ENCODE measurements at places on chromosomes 11 and 22. TPM values are rescaled to one million over a fixed set of nuclear protein-coding genes. Genes with fewer than 3 reads are reported as not detected.

DNA sequence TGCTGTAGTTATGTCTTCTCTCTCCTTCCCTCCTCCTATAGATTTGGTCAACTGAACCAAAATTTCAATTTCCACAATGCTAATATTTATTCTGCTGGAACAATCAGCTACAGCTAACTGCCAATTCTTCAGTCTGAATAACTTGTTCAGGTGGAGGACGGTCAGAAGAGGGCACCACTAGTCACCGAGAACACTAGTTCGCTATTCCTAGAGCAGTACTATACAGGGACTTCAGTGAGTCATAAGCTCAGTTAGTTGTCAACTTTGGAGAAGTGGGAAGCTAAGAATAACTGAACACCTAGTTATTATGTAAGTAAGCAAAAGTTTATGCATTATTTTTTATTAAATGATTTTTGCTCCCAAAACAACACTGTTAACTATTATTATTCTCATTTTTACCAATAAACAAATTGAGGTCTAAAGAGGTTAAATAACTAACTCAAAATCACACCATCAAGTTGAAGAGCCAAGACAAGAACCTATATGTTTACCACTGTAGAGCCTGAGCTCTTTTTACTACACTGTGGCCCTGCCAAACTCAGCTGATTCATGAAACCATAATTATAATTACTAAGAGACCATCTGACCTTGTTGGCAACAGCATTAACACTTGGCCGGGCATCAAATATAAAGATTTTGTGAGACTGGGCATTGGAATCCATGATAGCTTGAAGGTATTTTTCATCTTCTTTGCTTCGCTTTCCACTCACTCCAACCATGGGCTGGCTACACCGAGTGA is 59.0 kb downstream of the CEP57 start:
- H3K4me3 ChIP-seq: no peak overlapping the region
- DNase-seq: no peak
- H3K27me3 ChIP-seq: peaks cover 4% of the 10 kb centered on the region
- no peak overlapping the region for H3K27ac ChIP-seq

- peaks cover 4% of the 10 kb centered on the region for H3K36me3 ChIP-seq
- DNase-seq: no peak
- H3K27ac ChIP-seq: peak overlapping the region; percentile 78
- peaks cover 52% of the 10 kb centered on the region for H3K4me1 ChIP-seq
- peaks cover 2% of the 10 kb centered on the region for H3K27me3 ChIP-seq
- H3K4me3 ChIP-seq: no peak overlapping the region
Measured at GRCh38 chr11:75264971-75265370, 24.4 kb downstream of the TPBGL start.

- peak within 1 kb of the TSS; percentile 83 for H3K4me3 ChIP-seq
- no peaks in the 10 kb centered on the region for H3K36me3 ChIP-seq
- peaks cover 5% of the 10 kb centered on the region for H3K4me1 ChIP-seq
- DNase-seq: peak; percentile 32
- H3K27me3 ChIP-seq: peaks cover 6% of the 10 kb centered on the region
- no peak within 1 kb of the TSS for H3K27ac ChIP-seq
Measured at GRCh38 chr22:43110444-43110926, at the start of gene BIK. Gene BIK, plus strand, starts transcription at chr22:43110750. Its CDS starts 13,273 bp downstream, at chr22:43124023.

DNA sequence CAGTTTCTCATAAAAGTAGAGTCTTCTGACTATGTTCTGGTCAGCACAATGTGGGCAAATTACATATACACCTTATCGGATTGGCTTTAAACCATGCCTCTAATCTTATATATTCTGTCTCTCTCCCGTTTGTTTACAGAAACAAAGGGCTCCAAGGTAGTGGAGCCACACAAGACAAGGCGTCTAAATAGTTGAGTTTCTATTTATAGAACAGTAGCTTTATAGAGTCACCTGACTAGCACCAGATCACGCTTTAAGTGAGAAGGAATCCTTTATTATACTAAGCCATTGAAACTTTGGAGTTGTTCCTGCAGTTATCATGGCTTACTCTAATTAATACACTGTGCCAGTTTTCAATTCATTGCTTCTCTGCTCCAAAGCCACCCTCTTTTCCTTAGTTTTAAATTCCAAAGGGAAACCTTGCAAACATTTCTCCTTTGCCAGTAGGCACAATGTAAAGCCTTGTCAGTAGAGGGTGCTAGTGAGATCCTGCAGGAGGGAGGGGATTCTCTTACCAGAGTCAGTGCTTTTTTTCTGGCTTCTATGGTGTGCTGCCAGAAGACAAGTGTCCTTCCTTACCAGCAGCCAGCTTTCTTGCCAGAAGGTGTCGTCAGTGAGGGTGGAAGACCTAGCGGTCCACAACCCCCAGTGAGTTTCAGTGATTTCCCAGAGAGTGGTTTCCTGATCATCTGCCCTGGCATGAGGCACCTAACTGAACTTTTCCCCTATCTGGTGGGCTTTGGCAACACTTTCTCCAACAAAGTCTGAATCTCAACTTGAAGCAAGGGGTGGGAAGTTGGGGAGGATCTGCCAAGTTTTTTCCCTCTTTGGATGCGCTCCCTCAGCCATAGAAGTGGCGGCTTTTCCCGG is 71.7 kb downstream of the RAB38 start:
- H3K4me3 ChIP-seq: no peak overlapping the region
- H3K27ac ChIP-seq: no peak overlapping the region

The RBMXL2 gene
- polyA plus RNA-seq: not detected

GRCh38 chr22:46737105-46737975 is 712 bp downstream of the CERK start:
- H3K4me3 ChIP-seq: peak overlapping the region; percentile 94
- peak overlapping the region; percentile 99 for H3K27ac ChIP-seq
- no peaks in the 10 kb centered on the region for H3K36me3 ChIP-seq
- H3K4me1 ChIP-seq: peaks cover 45% of the 10 kb centered on the region

The LRRC55 gene
- polyA plus RNA-seq: not detected

The ALX4 gene
- not detected for polyA plus RNA-seq

The KREMEN1 gene
- not detected for polyA plus RNA-seq

DNA sequence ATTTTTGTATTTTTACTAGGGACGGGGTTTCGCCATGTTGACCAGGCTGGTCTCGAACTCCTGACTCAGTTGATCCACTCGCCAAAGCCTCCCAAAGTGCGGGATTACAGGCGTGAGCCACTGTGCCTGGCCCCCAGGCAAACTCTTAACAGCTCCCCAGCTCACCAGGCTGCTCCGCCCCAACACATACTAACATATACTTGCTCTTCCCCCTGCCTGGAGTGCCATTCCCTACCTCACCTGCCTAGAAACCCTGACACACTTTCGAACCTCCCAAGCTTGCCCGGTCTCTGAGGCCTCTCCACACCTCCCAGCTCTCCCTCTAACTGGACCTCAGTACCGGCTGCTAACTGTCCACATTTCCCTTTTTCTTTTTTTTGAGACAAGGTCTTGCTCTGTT is 8.5 kb downstream of the MAP4K2 start:
- no peak overlapping the region for H3K27ac ChIP-seq
- no peaks in the 10 kb centered on the region for H3K27me3 ChIP-seq
- DNase-seq: no peak
- H3K36me3 ChIP-seq: peaks cover under 1% of the 10 kb centered on the region
- H3K4me1 ChIP-seq: peaks cover 2% of the 10 kb centered on the region
- H3K4me3 ChIP-seq: no peak overlapping the region

The PLEKHB1 gene
- polyA plus RNA-seq: 14.0 TPM

DNA sequence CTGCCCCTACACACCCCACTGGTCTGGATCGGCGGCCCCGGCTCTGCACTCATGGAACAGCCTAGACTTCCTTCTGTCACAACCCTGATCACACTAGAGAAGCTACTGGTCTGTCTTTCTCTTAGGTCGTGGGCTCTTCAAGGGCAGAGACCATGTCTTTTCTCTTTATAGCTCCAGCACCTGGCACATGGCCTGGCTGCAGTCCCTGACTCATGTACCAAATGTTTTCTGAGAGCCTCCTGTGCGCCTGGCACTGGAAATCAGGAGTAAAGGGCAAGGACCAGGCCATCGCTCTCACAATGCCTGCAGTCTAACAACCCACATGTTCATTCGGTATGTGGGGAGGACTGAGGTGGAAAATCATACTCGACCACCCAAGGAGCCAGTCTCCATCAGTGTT is 7.5 kb downstream of the ASCC2 start:
- H3K27ac ChIP-seq: no peak overlapping the region
- peaks cover 12% of the 10 kb centered on the region for H3K36me3 ChIP-seq
- no peaks in the 10 kb centered on the region for H3K27me3 ChIP-seq
- peaks cover 13% of the 10 kb centered on the region for H3K4me1 ChIP-seq
- H3K4me3 ChIP-seq: no peak overlapping the region

- peaks cover 4% of the 10 kb centered on the region for H3K27me3 ChIP-seq
- H3K4me3 ChIP-seq: no peak overlapping the region
- H3K4me1 ChIP-seq: peaks cover 53% of the 10 kb centered on the region
- H3K36me3 ChIP-seq: no peaks in the 10 kb centered on the region
- no peak overlapping the region for H3K27ac ChIP-seq
Measured at GRCh38 chr22:21624880-21625791, 4.7 kb downstream of the YDJC start.

The PTPRJ gene
- 19.0 TPM for polyA plus RNA-seq

DNA sequence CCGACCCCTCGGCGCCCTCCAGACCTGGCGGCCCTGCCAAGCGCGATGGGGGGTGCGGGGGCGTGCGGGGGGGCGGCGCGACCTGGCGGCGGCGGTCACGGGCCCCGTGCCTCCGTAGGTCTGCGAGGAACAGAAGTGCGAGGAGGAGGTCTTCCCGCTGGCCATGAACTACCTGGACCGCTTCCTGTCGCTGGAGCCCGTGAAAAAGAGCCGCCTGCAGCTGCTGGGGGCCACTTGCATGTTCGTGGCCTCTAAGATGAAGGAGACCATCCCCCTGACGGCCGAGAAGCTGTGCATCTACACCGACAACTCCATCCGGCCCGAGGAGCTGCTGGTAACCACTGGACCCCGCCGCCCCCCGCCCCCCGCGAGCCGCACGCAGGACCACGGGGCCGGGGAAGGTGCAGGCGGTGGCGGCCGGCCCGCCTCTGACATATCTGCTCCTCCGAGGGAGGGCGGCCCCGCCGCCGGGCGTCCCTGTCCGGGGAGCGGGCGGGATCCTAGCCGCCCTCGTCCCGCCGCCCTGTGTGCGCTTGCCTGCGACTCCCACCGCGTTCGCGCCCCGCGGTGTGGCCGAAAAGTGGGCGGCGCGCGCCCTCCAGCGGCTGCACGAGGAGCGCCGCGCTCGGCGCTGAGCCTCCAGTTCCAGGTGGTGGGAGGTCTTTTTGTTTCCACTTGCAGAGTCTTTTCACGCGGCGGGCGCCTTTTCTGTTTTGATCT is 2.1 kb downstream of the CCND1 start:
- peaks cover 18% of the 10 kb centered on the region for H3K27me3 ChIP-seq
- H3K27ac ChIP-seq: no peak overlapping the region
- peak overlapping the region; percentile 74 for H3K4me3 ChIP-seq
- DNase-seq: peak; percentile 80

DNA sequence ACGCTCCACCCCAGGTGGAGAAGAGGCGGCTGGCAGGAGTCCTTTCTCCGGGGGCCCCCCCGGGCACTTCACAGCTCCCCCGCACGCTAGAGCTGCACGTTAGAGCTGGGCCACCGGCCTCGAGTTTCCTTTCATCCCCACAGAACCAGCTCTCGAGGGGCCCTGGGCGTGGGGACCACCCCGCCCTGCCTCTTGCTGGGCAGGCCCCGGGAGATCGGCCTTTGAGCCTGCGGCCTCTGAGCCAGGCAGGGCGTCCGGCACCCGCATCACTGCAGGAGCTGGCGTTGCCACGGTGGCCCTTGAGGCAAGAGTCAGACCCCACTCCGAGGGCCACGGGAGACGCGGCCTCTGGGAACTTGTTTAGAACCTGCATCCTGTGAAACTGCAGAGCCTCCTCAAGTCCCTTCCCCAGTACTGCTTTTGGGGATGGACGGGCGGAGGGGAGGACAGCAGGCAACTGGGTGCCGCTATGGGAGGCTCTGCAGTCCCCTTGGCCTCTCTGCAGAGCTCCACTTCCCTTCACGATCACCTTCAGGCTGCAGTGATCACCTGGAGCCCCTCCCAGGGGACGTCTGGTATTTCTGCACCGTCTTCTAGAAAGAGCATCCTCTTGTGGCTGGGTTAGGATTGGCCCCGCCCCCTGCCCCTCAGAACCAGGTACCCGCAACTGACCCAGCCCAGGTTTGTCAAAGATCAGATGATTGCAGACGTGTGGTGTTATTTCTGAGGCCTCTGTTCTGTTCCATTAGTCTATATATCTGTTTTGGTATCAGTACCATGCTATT is 13.9 kb upstream of the GAL start:
- H3K4me1 ChIP-seq: no peaks in the 10 kb centered on the region
- no peaks in the 10 kb centered on the region for H3K36me3 ChIP-seq
- DNase-seq: no peak
- H3K27me3 ChIP-seq: peaks cover 10% of the 10 kb centered on the region
- no peak overlapping the region for H3K4me3 ChIP-seq
- H3K27ac ChIP-seq: no peak overlapping the region

DNA sequence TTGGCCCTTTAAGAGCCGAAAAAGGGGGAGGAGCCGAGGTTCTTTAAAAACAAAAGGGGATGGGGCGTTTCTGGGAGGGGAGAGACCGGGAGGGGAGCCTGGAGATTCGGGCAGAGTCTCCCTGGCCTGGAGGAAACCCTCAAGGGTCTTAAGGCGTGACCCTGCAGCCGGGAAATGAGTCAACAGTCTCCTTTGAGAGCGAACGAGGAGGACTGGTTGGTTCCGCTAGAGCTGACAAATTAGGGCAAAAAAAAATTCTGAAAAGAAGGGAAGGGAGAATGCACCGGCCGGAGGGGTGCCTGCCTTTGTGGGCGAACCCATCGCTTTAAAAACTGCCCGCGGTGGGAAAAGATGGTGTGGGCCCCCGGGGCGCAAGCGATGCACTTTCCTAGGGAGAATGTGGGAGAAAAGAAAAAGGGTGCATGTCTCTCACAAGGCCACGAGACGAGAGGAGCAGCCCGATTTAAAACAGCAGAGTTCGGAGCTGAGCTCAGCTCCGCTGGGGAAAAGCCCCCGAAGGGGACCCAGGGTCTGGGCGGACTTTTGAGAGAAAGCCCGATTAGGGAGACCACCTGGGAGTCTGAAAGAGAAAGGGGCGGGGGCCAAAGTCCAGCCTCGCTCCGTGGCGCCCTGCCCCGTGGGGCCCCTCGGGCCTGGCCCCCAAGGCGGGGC is 874 bp downstream of the ZFTA start:
- H3K4me1 ChIP-seq: peaks cover 16% of the 10 kb centered on the region
- no peaks in the 10 kb centered on the region for H3K36me3 ChIP-seq
- peak overlapping the region; percentile 44 for H3K27ac ChIP-seq
- H3K27me3 ChIP-seq: peaks cover 9% of the 10 kb centered on the region
- DNase-seq: peak; percentile 35
- H3K4me3 ChIP-seq: peak overlapping the region; percentile 97

Data from immature natural killer cell (primary cell).